ENCODE measurements at places on chromosomes 6 and 20. TPM values are rescaled to one million over a fixed set of nuclear protein-coding genes. Genes with fewer than 3 reads are reported as not detected.
A peak's percentile ranks its signal among the peaks of the same experiment; 100 is the strongest.

DNA sequence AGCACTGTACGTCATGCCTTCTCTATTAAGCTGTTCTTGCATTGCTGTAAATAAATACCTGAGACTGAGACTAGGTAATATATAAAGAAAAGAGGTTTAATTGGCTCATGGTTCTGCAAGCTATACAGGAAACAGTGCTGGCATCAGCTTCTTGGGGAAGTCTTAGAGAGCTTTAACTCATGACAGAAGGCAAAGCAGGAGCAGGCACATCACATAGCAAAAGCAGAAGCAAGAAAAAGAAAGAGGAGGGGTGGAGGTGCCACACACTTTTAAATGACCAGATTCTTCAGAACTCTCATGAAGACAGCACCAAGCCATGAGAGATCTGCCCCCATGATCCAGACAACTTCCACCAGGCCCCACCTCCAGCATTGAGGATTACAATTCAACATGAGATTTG lies 30.1 kb downstream of the CYB5R4 start:
- DNase-seq: no peak

Gene GHRH
- polyA plus RNA-seq: not detected

- no peak for DNase-seq
These were observed 11.8 kb upstream of the FOXC1 start for GRCh38 chr6:1597924-1598323.

Gene BNIP5
- not detected for polyA plus RNA-seq

- peak; percentile 12 for DNase-seq
These were observed 8.6 kb downstream of the COL9A3 start for GRCh38 chr20:62825333-62825985.

GRCh38 chr6:108822401-108822800 lies 25.8 kb upstream of the ARMC2 start:
- no peak for DNase-seq

- DNase-seq: no peak
These were observed 12.0 kb upstream of the GTF3C6 start for GRCh38 chr6:110946498-110946897.

GRCh38 chr20:17558154-17558940 lies 11.5 kb upstream of the DSTN start:
- peak; percentile 62 for DNase-seq

Gene C6orf141
- polyA plus RNA-seq: 0.16 TPM

- no peak for DNase-seq
These were observed 59.6 kb downstream of the TIAM2 start for GRCh38 chr6:155054491-155055250.

- no peak for DNase-seq
These were observed 90.8 kb downstream of the DOK5 start for GRCh38 chr20:54566031-54566688.

- DNase-seq: peak; percentile 63
These were observed 40.6 kb downstream of the MAFB start for GRCh38 chr20:40648210-40649072.

Gene OARD1
- 26.1 TPM for polyA plus RNA-seq

DNA sequence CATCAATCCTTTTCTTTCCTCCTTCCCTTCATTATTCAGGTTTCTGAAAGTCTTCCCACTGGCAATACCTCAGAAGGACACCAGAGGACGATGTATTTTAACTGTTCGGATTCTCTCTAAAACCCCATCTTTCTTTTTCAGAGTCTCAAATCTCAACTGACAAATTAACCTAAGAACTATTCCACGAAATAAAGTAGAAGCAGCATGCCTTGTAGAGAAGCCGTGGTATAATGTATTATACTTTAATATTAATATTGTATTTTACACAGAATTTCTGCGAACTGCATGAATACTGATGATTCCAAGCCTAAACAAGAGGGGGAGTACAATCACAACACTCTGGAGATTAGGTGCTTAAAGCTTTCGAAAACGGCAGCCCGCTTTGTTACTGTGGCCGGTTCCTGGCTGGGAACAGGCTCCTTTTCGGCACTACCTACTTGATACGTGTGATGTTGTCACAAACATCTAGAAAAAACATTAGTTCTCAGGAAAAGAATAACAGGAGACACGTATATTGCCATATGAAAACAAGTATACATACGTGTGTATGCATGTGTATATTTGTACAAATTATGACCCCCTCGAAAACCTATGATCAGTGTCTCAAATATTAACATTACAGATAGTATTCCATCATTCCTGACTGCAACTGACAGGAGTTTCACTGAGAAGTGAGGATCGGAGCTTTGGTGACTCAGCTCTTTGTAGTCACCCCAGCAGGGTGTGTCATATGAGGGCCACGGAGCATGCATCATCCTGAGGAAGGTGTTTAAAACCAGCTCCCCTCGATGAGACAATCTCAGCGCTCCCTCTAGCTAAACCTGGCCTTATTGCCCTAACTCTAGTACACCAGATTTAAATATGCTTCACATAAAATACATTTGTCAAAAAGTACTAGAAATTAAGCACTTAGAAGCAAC lies 319.7 kb upstream of the TCF21 start:
- DNase-seq: no peak

Gene GRM4
- polyA plus RNA-seq: not detected
